ENCODE measurements at places on chromosomes 3 and 15. TPM values are rescaled to one million over a fixed set of nuclear protein-coding genes. Genes with fewer than 3 reads are reported as not detected.

SERINC4 gene
- polyA plus RNA-seq: 0.22 TPM

PLSCR5 gene
- not detected for polyA plus RNA-seq

RASGRF1 gene
- polyA plus RNA-seq: 9.4 TPM

OXTR gene
- polyA plus RNA-seq: 0.42 TPM

GRIP2 gene
- 0.54 TPM for polyA plus RNA-seq

PRSS50 gene
- not detected for polyA plus RNA-seq

TMEM207 gene
- polyA plus RNA-seq: not detected

GP9 gene
- not detected for polyA plus RNA-seq

ACY1 gene
- polyA plus RNA-seq: 11.5 TPM

STRA6 gene
- 1.1 TPM for polyA plus RNA-seq

MEIS2 gene
- 7.0 TPM for polyA plus RNA-seq

OR5K2 gene
- not detected for polyA plus RNA-seq

ATP8B4 gene
- polyA plus RNA-seq: 0.88 TPM

PLA2G4E gene
- polyA plus RNA-seq: not detected

SNX22 gene
- polyA plus RNA-seq: 13.4 TPM

NUP210 gene
- 24.7 TPM for polyA plus RNA-seq

NEK11 gene
- 7.6 TPM for polyA plus RNA-seq

ENTPD3 gene
- 2.6 TPM for polyA plus RNA-seq

RAB8B gene
- 3.1 TPM for polyA plus RNA-seq

GABRB3 gene
- 61.1 TPM for polyA plus RNA-seq

ACAN gene
- 0.53 TPM for polyA plus RNA-seq

OR4F6 gene
- not detected for polyA plus RNA-seq
